PC-3 (cell line): ENCODE measurements at places on chromosomes 1 and 21. TPM values are rescaled to one million over a fixed set of nuclear protein-coding genes. Genes with fewer than 3 reads are reported as not detected.

The CYP4A11 gene
- total RNA-seq, result not detected in 2 replicates

The CLIC6 gene
- total RNA-seq, result not detected in 2 replicates

The RIPK4 gene
- 252 and 333 TPM in 2 replicates for total RNA-seq

The GJA9 gene
- total RNA-seq, result 0.35 TPM in 1 of 2 replicates, not detected in the other

The CLDN19 gene
- total RNA-seq, result 0.17 TPM in 1 of 2 replicates, not detected in the other

The C1orf56 gene
- 2.8 and 3.8 TPM in 2 replicates for total RNA-seq

The ACTA1 gene
- 0.80 TPM in 1 of 2 replicates, not detected in the other for total RNA-seq

DNA sequence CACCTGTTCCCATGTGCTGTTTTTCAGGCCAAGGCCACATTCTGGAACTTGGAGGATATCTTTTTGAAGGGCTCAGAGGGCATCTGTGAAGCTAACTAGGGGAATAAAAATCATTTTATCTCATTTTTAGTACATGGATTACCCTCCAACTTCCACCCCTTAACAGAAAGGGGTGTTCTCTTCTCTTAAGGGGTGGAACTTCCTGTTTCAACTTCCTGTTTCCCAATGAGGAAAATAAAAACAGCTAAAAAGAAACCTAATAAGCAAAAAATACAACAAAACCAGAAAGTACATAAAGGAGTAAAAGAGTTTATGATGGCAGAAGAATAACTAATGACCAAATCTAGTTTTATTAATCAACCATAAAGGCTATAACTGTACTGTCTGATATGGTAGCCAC is 24.8 kb upstream of the SLC22A15 start:
- no peaks in the 10 kb centered on the region for H3K27me3 ChIP-seq
- no peak overlapping the region for H3K4me3 ChIP-seq
- DNase-seq, result no peak
- no peaks in the 10 kb centered on the region for H3K36me3 ChIP-seq
- no peak overlapping the region for H3K27ac ChIP-seq

DNA sequence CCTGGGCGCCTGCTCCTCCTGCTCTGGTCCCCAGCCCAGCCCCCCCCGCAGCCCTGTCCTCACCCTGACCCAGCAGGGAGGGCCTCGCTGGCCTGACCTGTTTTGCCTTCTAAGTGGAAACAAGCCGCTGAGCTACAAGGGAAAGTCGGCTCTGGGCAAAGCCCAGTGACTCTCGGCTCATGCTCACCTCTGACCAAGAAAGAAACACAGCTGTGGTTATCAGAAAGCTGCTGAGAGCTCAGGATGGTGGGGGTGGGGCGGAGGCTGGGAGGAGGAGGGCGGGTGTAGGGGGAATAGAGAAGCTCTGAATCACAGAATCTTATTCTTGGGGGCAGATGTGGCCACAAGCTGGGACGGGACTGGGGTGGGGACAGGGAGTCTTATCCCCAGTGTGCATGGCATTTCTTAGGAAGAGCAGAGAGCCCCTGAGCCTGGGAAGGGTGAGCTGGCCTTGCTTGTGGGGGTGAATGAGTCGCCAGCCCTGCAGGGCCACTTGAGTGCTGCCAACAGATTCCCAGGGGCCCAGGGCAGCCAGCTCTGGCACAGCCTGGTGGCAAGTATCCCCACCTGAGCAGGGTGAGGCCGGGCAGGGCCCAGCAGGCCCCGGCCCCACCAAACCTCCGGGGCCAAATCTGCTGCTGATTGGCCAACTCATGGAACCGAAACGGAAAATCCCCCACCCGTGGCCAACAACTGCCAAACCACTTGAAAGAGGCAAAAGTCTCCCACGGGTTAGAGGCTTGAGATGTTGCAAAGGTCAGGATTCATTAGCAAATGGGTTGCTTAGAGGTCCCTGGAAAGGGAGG is 120.6 kb downstream of the SPSB1 start:
- H3K4me1 ChIP-seq, result peaks cover 19% of the 10 kb centered on the region
- peak; percentile 85 for DNase-seq
- no peaks in the 10 kb centered on the region for H3K36me3 ChIP-seq
- H3K4me3 ChIP-seq, result no peak overlapping the region; the same call in 1 of the 2 replicates
- peak overlapping the region; percentile 65 for H3K27ac ChIP-seq

GRCh38 chr1:8329858-8330257 is 11.9 kb downstream of the SLC45A1 start:
- no peaks in the 10 kb centered on the region for H3K27me3 ChIP-seq
- no peaks in the 10 kb centered on the region for H3K4me1 ChIP-seq
- H3K27ac ChIP-seq, result no peak overlapping the region
- H3K36me3 ChIP-seq, result no peaks in the 10 kb centered on the region

- H3K36me3 ChIP-seq, result no peaks in the 10 kb centered on the region
- no peak overlapping the region for H3K27ac ChIP-seq
- DNase-seq, result no peak
- H3K4me1 ChIP-seq, result no peaks in the 10 kb centered on the region
Observed at GRCh38 chr1:205037539-205037938, 5.5 kb upstream of the CNTN2 start.

- DNase-seq, result no peak
- no peaks in the 10 kb centered on the region for H3K36me3 ChIP-seq
- peaks cover 82% of the 10 kb centered on the region for H3K27me3 ChIP-seq
- no peak overlapping the region for H3K27ac ChIP-seq
- H3K4me1 ChIP-seq, result no peaks in the 10 kb centered on the region
Observed at GRCh38 chr1:4660917-4661594, 6.6 kb downstream of the AJAP1 start.

DNA sequence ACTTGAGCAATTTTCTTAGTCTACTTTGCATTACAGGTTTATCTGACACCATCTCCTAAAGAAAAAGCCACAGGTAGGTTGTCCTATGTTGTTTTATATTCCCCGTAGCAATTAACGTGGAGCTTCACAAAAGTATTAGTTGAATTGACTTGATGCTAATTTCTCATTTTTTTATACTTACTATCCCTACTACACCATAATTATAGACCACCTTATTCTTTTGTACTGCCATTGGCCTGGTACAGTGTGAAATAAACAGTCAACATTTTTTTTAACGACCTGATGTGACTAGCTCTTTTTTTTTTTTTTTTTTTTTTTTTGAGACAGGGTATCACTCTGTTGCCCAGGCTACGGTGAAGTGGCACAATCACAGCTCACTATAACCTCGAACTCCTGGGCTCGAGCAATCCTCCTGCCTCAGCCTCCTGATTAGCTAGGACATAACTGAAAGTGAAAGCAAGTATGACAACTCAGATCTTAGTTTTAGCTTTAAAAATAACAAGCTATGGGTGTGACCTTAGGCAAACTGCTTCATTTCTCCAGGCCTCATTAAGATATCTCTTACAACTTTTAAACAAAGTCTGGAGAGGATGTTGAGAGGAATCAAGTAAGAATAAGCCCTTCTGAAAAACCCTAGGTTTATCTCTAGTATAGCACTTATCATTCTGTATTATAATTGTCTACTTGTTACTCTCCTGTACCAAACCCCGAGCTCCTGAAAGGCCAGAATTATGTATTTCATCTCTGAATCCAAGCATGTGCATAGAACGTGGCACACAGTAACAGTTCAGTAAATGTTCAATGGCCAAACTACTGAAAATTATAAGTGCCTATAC is 49.5 kb downstream of the LUZP1 start:
- no peak overlapping the region for H3K4me3 ChIP-seq
- H3K4me1 ChIP-seq, result peaks cover 9% of the 10 kb centered on the region; the same call in 1 of the 2 replicates

GRCh38 chr1:177384461-177384860 is 213.7 kb downstream of the BRINP2 start:
- no peak overlapping the region for H3K4me3 ChIP-seq
- peaks cover 27% of the 10 kb centered on the region for H3K4me1 ChIP-seq
- H3K36me3 ChIP-seq, result no peaks in the 10 kb centered on the region
- H3K27ac ChIP-seq, result no peak overlapping the region

GRCh38 chr1:212656730-212657129 is 42.9 kb downstream of the BATF3 start:
- peak; percentile 83 for DNase-seq
- H3K4me1 ChIP-seq, result peaks cover 20% of the 10 kb centered on the region
- H3K36me3 ChIP-seq, result no peaks in the 10 kb centered on the region
- H3K27me3 ChIP-seq, result no peaks in the 10 kb centered on the region

GRCh38 chr1:84668185-84668584 is 22.1 kb downstream of the SSX2IP start:
- peaks cover 10% of the 10 kb centered on the region; the same call in 1 of the 2 replicates for H3K36me3 ChIP-seq
- H3K27me3 ChIP-seq, result no peaks in the 10 kb centered on the region
- no peak overlapping the region for H3K4me3 ChIP-seq
- peak; percentile 28 for DNase-seq
- H3K27ac ChIP-seq, result no peak overlapping the region
- H3K4me1 ChIP-seq, result 0 out of 2 replicates have a peak, but pooled peaks cover 6% of the 10 kb centered on the region

GRCh38 chr1:205183676-205184335 is 27.7 kb downstream of the DSTYK start:
- H3K36me3 ChIP-seq, result peaks cover 7% of the 10 kb centered on the region
- no peaks in the 10 kb centered on the region for H3K27me3 ChIP-seq
- H3K27ac ChIP-seq, result no peak overlapping the region
- H3K4me3 ChIP-seq, result no peak overlapping the region

- H3K27ac ChIP-seq, result peak overlapping the region; percentile 61
- peaks cover 51% of the 10 kb centered on the region for H3K4me1 ChIP-seq
- DNase-seq, result peak; percentile 83
- peak overlapping the region; percentile 73 for H3K4me3 ChIP-seq
- peaks cover 9% of the 10 kb centered on the region; the same call in 1 of the 2 replicates for H3K36me3 ChIP-seq
Observed at GRCh38 chr1:147669469-147670318, 630 bp downstream of the ACP6 start.

DNA sequence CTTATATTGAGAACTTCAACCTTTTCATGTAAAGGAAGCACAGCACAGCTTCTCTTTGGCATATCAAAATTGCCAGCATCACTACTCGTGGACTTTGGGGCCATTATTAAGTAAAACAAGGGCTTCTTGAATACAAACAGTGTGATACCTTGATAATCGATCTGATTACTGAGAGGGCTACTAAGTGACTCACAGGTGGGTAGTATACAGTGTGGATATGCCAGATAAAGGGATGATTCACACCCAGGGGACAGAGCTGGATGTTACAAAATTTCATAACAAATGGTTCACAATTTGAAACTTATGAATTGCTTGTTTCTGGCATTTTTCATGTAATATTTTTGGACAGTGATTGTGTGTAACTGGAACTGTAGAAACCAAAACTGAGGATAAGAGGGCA is 15.4 kb downstream of the HDAC1 start:
- no peak overlapping the region for H3K4me3 ChIP-seq
- peak; percentile 32 for DNase-seq
- H3K36me3 ChIP-seq, result peaks cover 36% of the 10 kb centered on the region
- no peaks in the 10 kb centered on the region for H3K27me3 ChIP-seq
- H3K4me1 ChIP-seq, result peaks cover 13% of the 10 kb centered on the region
- H3K27ac ChIP-seq, result no peak overlapping the region

DNA sequence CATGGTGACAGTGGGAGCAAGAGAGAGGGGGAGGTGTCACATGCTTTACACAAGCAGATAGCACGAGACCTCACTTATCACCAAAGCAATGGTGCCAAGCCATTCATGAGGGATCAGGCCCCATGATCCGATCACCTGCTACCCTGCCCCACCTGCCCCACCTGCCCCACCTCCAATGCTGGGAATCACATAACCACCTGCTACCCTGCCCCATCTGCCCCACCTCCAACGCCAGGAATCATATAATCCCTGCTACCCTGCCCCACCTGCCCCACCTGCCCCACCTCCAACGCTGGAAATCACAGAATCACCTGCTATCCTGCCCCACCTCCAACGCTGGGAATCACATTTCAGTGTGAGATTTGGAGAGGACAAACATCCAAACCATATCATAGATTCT is 10.6 kb upstream of the AIRE start:
- H3K27me3 ChIP-seq, result no peaks in the 10 kb centered on the region; the same call in 1 of the 2 replicates
- no peak overlapping the region for H3K27ac ChIP-seq
- H3K36me3 ChIP-seq, result no peaks in the 10 kb centered on the region

GRCh38 chr21:14690886-14691285 is 144.8 kb upstream of the SAMSN1 start:
- DNase-seq, result peak; percentile 20
- no peaks in the 10 kb centered on the region for H3K36me3 ChIP-seq
- H3K27me3 ChIP-seq, result no peaks in the 10 kb centered on the region
- no peaks in the 10 kb centered on the region for H3K4me1 ChIP-seq
- H3K27ac ChIP-seq, result no peak overlapping the region
